AML-193 (cell line): ENCODE measurements at places on chromosomes 6 and 20.
A peak's percentile ranks its signal among the peaks of the same experiment; 100 is the strongest.

DNA sequence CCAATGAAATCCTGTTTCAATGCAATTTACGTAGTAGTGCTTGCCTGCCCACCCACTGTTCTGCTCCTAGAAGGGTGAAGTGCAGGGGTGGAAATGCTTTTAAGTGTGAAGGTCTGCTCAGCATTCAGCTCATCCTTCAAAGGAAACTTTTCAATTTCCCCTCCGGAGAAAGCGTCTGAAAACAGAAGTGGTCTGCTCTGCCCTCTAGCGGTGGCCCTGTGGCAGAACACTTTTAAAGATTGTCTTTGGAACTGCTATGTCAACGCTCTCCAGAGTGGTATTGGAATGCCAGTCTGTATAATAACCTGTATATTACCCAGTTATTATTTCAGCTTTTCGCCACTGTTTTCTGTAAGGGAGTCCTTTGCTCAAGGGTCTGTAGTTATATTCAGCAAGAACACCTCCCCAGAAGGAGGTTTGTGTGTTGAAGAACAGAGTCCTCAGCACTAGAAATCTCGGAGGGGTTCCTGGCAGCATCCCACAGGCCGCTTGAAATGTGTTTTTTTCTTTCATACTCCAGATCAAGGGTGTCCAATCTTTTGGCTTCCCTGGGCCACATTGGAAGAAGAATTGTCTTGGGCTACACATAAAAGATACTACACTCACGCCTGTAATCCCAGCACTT lies 63.1 kb upstream of the KLHL31 start:
- peak; percentile 57 for DNase-seq

GRCh38 chr6:157056275-157056674 lies 267.0 kb downstream of the TMEM242 start:
- no peak for DNase-seq

DNA sequence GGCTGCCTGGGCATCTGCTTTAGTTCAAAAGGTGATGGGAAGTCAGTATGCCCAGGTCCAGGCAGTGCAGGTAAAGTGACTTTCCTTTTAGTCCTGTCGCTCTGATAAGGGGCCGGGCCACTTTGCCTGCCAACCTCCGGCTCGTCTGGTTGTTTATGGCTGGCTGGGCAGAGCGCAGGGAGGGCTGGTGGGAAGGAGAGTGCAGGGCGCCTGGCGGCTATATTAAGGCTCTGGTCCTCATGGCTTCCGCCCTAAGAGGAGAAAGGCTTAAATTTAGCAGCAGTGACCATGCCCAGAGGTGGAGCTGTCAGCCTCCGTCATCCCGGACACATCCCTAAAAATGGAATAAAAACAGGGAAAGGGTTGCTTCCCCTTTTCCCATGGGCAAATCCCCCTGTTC lies 14.6 kb downstream of the GATA5 start:
- DNase-seq, result no peak

GRCh38 chr6:17585766-17586490 lies 14.2 kb upstream of the FAM8A1 start:
- no peak for DNase-seq

DNA sequence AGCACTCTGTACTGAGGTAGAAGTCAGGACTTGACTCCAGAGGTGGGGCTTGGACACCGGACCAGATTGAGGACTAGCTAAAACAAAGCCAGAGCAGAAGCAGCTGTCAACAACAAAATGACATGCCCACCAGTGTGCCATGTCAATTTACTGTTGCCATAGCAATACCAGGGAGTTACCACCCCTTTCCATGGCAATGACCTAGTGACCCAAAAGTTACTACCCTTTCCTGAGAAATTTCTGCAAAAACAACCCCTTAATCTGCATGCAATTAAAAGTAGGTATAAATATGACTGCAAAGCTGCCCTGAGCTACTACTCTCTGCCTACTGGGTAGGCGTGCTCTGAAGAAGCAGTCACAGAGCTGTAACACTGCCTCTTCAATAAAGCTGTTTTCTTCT lies 21.0 kb downstream of the MAP3K5 start:
- DNase-seq, result no peak

- DNase-seq, result no peak
Observed at GRCh38 chr6:13763740-13764381, 50.5 kb downstream of the MCUR1 start.

GRCh38 chr6:36277946-36278470 lies 8.1 kb downstream of the PNPLA1 start:
- DNase-seq, result peak; percentile 29

DNA sequence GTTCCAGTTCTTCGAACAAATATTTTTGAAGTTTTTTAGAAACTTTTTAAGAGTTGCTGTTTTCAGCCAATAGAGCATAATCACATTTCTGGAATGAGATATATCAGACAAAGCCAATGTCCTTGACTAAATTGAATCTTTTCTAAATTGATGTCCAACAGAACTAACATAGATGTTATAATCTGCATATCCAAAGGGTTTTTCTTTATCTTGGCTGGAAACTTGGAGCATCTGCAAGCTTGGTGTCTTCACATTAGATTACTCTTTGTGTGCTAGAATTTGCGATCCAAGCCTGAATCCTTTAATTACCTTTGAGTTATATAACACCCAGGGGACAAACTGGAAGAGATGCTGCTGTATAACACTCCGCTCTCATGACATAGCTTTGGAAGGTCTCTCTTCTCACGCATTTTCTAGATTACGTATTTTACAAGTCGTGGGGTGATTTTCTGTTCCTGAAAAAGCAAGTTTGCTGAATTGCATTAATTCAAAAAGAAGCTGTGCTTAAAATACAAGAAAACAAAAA lies 64.4 kb upstream of the FUCA2 start:
- no peak for DNase-seq

GRCh38 chr6:27582928-27583725 lies 110.2 kb upstream of the ZNF184 start:
- no peak for DNase-seq
